Right cardiac atrium (tissue), 5 donors: ENCODE measurements at places on chromosomes 1 and 21. TPM values are rescaled to one million over a fixed set of nuclear protein-coding genes. Genes with fewer than 3 reads are reported as not detected.

AGBL4 gene
- 4.3 TPM for total RNA-seq

BRDT gene
- not detected for total RNA-seq

SYT11 gene
- total RNA-seq = 15.4 TPM

PPP1R12B gene
- total RNA-seq = 620 TPM
